ENCODE measurements at places on chromosomes 6 and 20.

DNA sequence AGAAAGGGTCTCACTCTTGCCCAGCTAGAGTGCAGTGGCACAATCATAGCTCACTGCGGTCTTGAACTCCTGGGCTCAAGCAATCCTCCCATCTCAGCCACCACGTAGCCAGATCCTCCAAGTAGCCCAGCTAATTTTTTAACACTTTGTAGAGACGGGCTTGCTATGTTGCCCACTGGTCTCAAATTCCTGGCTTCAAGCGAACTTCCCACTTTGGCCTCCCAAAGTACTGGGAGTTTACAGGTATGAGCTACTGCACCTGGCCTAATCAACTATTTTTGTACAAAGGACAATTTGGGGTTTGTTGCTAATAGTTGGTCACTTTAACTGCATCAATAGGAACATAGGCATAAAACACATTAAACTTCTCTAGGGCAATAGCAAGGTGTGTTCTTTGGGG, 29.9 kb upstream of the SYNCRIP start:
- DNase-seq, result no peak

DNA sequence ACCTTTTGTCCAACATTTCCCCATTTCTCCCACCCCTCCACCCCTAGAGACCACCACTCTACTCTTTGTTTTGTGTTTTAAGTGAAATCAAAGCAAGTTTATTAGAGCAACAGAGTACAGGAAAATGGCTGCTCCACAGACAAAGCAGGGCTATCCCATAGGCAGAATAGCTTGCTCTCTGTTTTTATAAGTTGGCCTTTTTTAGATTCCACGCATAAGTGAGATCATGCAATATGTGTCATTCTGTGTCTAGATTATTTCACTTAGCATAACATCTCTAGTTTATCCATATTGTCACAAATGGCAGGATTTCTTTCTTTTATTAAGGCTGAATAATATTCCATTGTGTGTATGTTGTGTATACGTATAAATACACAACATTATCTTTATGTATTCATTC, 30.1 kb upstream of the SMLR1 start:
- no peak for DNase-seq

- DNase-seq, result no peak
Measured at GRCh38 chr6:32950449-32950848, 2.4 kb downstream of the HLA-DMA start.

GRCh38 chr20:59525500-59526241, 78.7 kb upstream of the PHACTR3 start:
- peak; percentile 78 for DNase-seq

GRCh38 chr20:46610145-46610544, 41.1 kb downstream of the SLC13A3 start:
- DNase-seq, result no peak

DNA sequence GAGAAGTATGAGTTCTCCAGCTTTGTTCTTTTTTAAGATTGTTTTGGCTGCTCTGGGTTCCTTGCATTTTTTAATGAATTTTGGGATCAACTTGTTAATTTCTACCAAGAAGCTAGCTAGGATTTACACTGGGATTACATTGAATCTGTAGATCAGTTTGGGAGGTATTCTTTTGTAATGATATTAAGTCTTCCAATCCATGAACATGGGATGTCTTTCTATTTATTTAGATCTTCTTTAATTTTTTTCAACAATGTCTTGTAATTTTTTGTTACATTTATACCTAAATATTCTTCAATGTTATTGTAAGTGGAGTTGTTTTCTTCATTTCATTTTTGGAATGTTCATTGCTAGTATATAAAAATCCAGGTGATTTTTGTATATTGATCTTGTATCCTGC, 12.5 kb downstream of the PRIM2 start:
- DNase-seq, result no peak

DNA sequence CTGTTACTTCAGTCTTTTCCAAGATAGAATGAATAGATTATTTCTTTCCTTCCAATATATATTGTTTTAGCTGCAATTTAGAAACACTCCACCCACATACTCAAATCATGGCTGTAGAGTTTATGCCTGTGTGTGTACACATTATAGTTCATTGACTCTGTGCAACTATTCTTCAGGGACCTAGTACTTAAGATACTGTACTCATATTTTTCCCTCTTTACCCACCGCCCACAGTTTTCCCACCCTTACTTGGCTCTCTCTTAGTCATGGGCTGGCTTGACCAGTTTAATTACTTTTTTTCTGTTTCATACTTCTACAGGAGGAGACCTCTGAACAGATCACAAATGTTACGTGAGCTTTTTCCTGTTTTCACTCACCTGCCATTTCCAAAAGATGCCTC, 30.4 kb downstream of the C6orf89 start:
- no peak for DNase-seq

DNA sequence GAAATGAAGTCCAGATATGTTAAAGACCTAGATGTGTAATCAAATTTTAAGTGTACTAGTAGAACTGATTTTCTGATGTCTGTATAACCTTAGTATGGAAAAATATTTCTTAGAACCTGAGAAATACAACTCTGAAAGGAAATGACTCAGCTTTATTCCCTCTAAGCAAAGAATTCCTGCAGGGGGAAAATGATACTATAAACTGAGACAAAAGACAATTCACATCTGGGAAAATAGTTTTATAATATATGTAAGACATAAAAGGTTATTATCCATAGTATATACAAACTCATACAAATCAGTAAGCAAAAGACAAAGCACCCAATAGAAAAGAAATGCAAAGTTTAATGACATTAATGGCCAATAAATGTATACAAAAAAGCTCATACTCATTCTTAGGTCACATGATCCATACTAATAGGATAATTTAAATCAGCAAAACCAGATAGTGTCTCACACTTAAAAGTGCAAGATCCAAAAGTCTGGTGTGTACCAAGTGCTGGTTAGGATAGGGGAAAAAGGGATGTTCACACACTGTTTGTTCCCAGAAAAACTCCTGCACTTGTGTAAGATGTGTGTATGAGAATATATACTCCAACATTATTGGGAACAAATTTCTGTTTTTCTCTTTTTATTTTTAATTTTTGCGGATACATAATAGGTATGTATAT, 22.6 kb downstream of the RNF217 start:
- no peak for DNase-seq

DNA sequence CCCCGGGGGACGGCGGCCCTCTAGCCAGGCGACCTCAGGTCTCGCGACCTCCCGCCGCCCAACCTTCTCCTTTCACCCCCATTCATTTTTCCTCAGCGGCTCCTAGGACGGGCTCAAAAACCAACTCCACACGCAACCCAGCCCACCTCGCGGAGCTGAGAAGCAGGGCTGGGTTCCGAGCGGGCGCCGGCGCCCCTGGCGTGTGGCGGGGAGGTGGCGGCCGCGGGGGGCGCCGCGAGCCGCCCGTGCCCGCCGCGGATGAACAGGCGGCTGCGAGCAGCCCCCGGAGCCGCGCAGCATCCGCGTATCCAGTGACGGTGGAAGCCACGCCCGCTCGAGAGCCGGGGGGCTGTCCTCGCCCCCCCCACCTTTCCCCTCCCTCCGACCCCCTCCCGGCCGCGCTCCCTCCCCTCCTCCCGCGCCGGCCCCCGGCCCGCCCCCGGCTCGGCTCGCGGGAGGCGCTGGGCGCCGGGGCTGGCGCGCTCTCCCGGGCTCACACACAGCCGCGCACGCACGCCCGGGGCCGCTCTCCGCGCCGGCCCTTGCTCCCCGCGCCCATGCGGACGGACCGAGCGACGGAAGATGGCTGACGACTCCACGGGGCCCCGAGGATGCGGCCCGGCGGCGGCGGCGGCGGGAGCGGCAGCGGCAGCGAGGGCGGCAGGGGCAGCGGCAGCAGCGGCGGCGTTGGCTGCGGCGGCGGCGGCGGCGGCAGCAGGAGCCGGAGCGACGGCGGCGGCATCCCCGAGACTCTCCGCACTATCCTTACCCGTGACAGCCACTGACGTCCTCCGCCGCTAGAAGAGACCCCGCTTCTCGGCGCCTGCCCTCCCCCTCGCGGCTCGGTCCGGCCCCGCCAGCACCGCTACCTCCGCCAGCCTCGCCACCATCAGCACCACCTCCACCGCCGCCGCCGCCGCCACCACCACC, at the start of gene SOBP:
Gene SOBP (plus strand): TSS at position 482 of the 930 bp plus-strand sequence. CDS start 500 bp downstream, outside the sequence.
- peak; percentile 66 for DNase-seq

- DNase-seq, result no peak
Measured at GRCh38 chr6:26275663-26276062, 89.3 kb upstream of the BTN3A2 start.

DNA sequence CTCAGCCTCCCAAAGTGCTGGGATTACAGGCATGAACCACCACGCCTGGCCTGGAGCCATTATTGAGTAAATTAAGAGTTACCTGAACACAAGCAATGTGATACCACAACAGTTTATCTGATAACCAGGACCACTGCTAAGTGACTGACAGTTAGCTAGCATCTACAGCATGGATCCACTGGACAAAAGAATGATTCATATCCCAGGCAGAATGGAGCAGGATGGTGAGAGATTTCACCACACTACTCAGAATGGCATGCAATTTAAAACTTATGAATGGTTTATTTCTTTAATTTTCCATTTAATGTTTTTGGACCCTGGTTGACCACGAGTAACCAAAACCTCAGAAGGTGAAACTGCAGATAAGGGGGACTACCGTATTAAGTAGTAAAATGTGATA, 48.6 kb downstream of the RALGAPA2 start:
- DNase-seq, result no peak

DNA sequence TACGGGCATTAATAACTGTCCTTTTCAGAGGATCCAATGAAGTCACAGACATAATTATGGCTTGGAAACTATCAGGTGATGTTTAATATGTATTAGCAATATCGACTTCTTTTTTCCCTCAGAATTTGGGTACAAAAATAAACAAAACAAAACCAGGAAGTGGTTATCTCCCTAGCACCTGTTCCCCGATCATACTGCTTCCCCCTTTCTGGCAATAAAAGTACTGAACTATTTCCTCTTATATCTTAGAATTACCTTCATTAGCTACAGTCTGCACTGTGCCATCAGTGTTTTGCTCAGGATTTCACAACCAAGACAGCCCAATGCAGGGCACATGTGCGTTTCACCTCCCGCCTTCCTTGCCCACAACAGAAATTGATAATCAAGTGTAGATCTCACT, 216.9 kb upstream of the BTBD3 start:
- no peak for DNase-seq

- no peak for DNase-seq
Measured at GRCh38 chr6:163344411-163344810, 70.1 kb upstream of the QKI start.

DNA sequence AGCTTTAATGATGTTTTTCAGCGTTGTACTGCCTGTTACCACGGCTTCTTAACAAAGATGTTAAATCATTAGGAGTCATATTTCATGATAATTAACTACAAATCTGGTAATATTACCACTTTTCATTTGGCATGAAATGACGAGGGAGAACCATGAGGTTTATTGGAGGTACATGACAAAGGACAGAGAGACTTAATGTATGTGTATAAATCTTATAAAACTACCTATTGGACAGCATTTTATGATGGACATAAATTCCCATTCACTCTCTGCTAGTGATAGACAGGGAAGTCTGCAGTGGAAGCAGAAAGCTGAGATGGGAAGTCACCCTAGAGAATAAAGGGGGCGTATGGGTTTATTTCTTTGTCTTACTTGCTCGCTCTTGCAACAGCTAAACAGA, 949.9 kb upstream of the FLRT3 start:
- no peak for DNase-seq

DNA sequence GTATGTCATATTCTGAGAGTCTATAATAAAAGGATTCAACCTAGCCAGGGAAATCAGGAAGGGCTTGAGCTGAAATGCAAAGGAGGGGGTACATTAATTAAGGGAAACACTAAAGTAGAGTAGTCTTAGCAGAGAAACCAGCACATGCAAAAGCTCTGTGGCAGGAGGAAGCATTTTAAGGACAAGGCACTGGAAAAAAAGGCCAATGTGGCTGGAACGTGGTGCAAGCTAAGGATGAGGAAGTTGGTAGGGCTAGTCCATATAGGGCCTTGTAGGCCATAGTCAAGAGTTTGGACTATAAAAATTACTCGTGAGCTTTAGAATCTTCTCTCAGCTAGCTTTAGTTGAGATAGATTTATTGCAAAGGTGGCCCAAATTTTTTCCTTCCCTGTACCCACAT, 75.2 kb upstream of the TOP1 start:
- no peak for DNase-seq

DNA sequence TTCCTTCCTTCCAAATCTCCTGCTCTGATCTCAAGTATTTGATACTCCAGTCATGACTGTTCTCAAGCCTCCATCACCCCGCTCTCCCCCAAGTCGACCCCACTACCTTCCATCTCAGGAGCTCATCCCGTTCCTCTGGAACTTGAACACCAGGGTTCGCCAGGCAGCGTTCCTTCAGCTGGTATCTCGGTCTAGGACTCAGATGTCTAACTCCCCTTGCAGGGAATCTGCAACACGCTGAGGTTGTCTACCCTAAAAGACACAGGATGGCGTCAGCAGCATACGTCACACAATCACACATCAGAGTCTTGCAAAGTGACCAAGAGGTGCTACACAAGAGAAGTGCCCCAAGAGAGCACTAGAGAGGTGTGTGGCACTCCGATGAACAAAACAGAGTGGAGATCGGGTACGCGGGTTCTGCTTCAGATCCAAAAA, 706 bp downstream of the ZNF184 start:
- DNase-seq, result peak; percentile 74

- no peak for DNase-seq
Measured at GRCh38 chr6:117265410-117266256, at the start of gene VGLL2. Gene VGLL2, plus strand, starts transcription at chr6:117265558. Its CDS starts 206 bp downstream, at chr6:117265764.

DNA sequence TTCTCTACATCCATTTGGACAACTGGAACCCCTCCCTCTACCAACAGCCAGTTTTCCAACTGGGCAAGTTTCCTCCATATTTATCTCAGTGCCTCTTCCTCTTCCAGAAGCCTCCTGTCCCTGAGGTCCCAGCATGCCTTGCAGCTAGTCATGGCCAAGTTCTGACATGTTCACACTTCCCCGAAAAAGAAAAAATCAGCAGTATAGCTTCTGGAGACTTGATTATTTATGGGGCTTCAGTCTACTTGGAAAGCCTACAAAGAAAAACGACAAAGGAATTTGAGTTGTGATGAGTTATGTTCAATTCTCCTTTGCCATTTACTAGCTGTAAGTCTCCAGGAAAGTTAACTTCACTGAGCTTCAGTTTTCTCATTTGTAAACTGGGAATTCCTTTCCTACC, 406.5 kb downstream of the MAFB start:
- DNase-seq, result no peak

- no peak for DNase-seq
Measured at GRCh38 chr6:120646101-120646500, 688.2 kb downstream of the TBC1D32 start.

DNA sequence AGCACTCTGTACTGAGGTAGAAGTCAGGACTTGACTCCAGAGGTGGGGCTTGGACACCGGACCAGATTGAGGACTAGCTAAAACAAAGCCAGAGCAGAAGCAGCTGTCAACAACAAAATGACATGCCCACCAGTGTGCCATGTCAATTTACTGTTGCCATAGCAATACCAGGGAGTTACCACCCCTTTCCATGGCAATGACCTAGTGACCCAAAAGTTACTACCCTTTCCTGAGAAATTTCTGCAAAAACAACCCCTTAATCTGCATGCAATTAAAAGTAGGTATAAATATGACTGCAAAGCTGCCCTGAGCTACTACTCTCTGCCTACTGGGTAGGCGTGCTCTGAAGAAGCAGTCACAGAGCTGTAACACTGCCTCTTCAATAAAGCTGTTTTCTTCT, 21.0 kb downstream of the MAP3K5 start:
- DNase-seq, result no peak

GRCh38 chr6:17091122-17091521, 10.7 kb upstream of the STMND1 start:
- DNase-seq, result no peak

- DNase-seq, result no peak
Measured at GRCh38 chr6:64547594-64548268, 912.1 kb downstream of the PHF3 start.

- no peak for DNase-seq
Measured at GRCh38 chr6:42226161-42226611, 8.5 kb upstream of the MRPS10 start.

- DNase-seq, result no peak
Measured at GRCh38 chr6:36924778-36925374, 29.7 kb upstream of the PI16 start.
